ENCODE measurements at places on chromosomes 1 and 21.

- DNase-seq = no peak
These were observed 351.4 kb downstream of the HLX start for GRCh38 chr1:221230605-221231004.

DNA sequence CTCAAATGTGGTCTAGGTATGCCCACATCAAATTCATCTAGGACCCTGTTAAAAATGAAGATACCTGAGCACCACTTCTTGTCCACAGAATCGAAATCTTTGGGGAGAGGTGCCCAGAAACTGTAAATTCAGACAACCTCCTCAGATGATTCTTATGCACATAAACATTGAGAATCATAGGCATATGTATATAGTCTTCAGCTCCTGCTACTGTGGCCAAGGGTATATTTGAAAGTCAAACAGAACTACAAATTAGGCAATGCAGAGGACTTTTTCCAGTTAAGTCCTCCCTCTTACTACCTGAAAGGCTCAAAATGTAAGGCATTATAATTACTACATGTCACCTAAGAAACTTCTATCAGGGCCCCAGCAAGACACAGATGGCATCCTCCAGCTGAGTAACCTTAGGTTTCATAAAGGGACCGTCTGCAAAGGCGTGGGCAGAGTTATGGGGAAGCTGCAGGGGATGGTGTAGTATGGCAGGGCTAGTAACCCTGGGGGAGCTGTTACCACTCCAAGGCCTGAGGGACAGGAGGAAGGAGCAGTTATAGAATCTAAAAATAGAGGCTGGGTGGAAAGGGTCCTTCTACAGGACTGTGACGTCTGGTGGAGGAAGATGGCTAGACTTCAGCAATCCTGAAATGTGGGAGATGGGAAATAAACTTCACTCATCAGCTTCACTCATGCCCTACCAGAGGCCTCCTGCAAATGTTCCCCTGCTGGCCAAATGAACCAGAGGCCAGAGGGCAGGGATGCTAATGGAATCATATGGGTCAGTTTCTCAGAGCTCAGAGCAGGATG, 46.3 kb downstream of the DAB1 start:
- DNase-seq = no peak

DNA sequence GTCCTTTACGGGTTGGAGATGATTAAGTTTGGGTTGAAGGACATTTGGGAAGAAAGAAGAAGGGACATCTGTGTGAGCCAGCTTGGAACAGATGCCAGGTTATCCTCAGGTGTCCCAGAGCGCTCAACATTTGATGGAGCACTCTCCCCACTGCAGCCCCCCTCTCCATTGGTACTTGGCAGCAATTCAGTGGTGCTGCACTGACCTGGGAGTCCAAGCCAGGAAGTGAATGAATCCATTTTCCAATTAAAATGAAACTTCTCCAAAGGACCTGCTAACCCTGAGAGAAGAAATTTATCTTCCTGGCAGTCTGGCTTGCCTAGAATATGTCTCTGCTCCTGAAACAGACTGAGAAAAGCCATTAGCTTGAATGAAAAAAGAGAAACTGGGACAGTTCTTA, 67.1 kb downstream of the FGGY start:
- no peak for DNase-seq

GRCh38 chr1:231613419-231614349, 12.9 kb upstream of the DISC1 start:
- no peak for DNase-seq

DNA sequence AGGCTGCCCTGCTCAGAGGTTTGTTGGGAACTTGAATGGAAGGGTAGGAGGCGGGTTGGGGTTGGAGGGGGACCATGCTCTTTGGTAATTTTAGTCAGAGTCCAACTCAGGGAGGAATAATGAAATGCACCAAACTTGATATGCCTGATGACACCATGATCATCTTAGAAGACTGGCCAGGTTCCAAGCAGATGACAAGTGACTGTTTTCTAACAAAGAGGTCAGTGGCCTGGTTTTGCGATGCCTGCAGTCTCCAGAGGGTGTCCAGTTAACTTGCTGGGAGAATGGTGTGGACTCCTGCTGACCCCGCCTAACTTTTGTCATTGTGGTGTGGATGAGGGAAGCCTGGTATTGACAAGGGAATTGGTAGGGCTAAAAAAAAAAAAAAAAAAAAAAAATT, 12.4 kb downstream of the VANGL1 start:
- no peak for DNase-seq

GRCh38 chr1:2978691-2979190, 42.5 kb upstream of the ACTRT2 start:
- no peak for DNase-seq

Data from endothelial cell (in vitro differentiated cells).